ENCODE measurements at places on chromosomes 5 and 9. TPM values are rescaled to one million over a fixed set of nuclear protein-coding genes. Genes with fewer than 3 reads are reported as not detected.

GDNF gene
- total RNA-seq: 0.18 TPM

NEUROG1 gene
- not detected for total RNA-seq

LAMC3 gene
- under 0.01 TPM for total RNA-seq

C8G gene
- total RNA-seq: not detected

DAB2IP gene
- total RNA-seq: 5.6 TPM

SCGB3A1 gene
- total RNA-seq: not detected

WDR38 gene
- total RNA-seq: not detected

ORM1 gene
- total RNA-seq: 0.18 TPM

SLC36A2 gene
- total RNA-seq: not detected

PCDHGB1 gene
- total RNA-seq: 3.3 TPM

BOD1 gene
- total RNA-seq: 74.7 TPM

SPINK6 gene
- total RNA-seq: not detected

AK1 gene
- total RNA-seq: 51.4 TPM

SETD9 gene
- 8.1 TPM for total RNA-seq

FPGS gene
- 45.5 TPM for total RNA-seq

IL11RA gene
- 6.9 TPM for total RNA-seq

CYSRT1 gene
- not detected for total RNA-seq

CAMK2A gene
- total RNA-seq: 0.18 TPM

DNA sequence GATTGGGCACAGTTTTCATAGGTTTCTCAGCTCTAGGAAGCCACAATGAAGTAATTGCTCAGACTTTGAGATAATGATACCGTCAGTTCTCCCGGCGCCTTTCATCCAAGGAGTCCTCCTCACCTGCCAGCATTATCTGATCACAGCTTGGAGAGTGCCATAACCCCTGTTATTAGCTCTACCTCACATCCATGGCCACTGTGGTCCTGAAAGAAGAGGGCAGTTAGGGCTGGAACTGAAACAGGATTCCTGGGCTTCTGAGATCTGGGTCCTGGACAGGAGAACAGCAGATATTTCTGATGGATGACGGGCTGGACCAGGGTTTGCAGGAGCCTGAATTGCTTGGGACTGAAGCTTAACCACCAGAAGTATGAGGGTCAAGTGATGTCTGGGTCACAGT is 13.5 kb downstream of the RGS3 start:
- DNase-seq: no peak

- DNase-seq: no peak
Measured at GRCh38 chr9:85212209-85212608, 529.5 kb downstream of the AGTPBP1 start.

GRCh38 chr5:152511531-152512132 is 106.6 kb upstream of the NMUR2 start:
- DNase-seq: no peak

GRCh38 chr5:23139338-23140171 is 286.4 kb upstream of the CDH12 start:
- peak; percentile 0 for DNase-seq

GRCh38 chr5:171714261-171714660 is 71.4 kb upstream of the SMIM23 start:
- no peak for DNase-seq

DNA sequence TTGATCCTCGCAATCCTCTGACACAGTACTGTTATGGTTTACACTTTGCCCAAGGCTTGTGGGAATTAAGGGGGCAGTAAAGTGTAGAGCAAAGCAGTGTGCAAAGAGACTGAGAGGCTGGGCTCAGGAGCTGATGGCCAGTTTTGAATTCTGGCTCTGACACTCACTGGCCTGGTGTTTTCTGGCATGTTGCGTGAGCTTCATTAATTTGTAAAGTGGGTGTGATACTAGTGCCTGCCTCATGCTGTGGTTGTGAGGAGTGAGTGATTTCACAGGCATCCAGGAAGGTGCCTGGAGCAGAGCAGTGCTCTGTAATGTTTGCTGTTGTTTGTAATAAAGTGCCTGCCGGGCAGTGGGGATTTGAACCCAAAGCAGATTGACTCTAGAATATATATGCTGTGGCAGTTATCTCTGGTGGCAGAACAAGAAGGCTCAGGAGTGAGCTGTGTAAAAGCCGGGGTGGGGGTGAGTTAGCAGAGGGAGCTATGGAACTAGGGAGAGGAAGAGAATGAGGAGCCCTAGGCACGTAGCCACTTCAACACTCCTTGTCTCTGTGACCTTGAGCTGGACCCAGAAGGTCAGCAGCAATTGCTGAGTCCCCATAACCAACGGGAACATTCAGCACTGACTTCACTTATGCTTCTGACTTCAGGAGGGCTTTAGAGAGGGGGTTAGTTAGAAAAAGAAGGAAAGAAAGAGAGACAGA is 108.5 kb downstream of the DOCK2 start:
- peak; percentile 33 for DNase-seq

GRCh38 chr5:132595624-132596023 is 38.8 kb downstream of the RAD50 start:
- no peak for DNase-seq

GRCh38 chr9:15430920-15431844 is 8.5 kb downstream of the SNAPC3 start:
- no peak for DNase-seq

GRCh38 chr9:111029260-111029659 is 9.0 kb downstream of the LPAR1 start:
- no peak for DNase-seq

DNA sequence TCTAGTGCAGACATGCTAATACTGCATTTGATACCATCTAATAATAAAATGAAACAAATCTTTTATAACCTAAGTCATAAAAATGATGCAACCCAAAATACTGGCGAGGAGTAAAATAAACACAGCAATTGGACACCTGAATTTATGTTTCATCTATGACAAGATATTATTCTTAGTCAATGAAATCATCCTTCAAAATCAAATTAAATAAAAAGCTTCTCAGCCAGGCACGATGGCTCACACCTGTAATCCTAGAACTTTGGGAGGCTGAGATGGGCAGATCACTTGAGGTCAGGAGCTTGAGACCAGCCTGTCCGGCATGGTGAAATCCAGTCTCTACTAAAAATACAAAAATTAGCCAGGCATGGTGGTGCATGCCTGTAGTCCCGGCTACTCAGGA is 179.0 kb downstream of the TMEM232 start:
- DNase-seq: no peak

GRCh38 chr9:85142968-85143367 is 473.4 kb downstream of the NTRK2 start:
- DNase-seq: no peak

- peak; percentile 93 for DNase-seq
Measured at GRCh38 chr9:110742741-110743371, 74.3 kb downstream of the MUSK start.

DNA sequence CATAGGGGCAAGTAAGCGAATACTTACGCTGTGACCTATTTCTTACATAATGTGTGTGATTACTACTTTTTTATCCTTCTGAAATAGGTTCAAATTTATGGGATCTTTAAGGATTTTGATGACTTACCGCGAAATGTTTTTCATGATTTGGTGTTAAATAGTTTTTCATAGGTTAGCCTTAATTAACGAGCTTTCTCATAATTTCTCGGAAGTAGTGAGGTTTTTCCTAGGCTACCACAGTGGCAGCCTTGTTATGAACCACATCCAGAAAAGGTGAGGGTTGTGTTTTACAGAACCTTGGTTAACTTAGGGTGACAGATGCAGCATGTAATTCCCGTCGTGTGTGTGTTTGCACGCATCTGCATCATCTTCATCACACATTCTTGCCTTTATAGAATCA is 1.3 kb downstream of the SH3GL2 start:
- DNase-seq: no peak

GRCh38 chr5:21574438-21574837 is 1278.7 kb downstream of the CDH12 start:
- no peak for DNase-seq

- DNase-seq: no peak
Measured at GRCh38 chr5:1322955-1323802, 21.7 kb downstream of the CLPTM1L start.

DNA sequence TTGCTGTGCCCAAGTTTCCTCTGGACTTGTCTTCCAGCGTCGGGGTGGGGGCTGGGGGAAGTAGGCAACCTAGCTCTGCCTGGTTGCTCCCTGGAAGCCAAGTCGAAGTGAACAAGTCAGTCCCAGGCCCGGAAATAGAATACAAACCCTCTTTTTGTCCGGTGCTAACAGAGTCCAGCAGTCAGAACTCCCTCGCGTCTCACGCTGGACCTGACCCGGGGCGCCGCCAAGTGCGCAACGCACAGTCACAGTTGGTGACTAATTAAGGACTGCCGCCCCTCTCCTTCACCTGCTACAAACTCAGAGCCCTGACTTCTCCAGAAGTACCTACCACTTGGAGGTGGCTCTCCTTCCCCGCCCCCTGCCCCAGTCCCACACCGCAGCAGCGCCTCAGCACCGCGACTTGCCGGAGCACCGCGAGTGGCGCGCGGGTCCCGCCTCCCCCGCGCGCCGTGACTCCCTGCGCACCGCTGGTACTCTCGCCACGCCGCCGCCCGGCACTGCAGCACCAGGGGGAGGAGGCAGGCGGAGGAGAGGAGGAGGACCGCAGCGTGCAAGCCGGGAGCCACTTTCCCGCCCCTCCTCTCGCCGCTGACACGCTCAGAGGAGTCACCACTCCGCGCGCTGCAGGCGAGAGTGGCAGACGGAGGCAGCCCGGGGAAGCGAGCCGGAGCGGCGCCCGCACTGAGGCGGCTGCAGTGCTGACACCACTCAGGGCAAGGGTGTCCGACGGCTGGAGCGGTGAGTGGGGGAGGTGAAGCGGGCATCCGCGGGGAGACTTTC is at the start of gene SV2C:
Gene SV2C (plus strand): TSS at position 612 of the 783 bp plus-strand sequence. CDS start 48,368 bp downstream, outside the sequence.
- no peak for DNase-seq

GRCh38 chr9:127366594-127366993 is 30.4 kb upstream of the SLC2A8 start:
- DNase-seq: no peak

DNA sequence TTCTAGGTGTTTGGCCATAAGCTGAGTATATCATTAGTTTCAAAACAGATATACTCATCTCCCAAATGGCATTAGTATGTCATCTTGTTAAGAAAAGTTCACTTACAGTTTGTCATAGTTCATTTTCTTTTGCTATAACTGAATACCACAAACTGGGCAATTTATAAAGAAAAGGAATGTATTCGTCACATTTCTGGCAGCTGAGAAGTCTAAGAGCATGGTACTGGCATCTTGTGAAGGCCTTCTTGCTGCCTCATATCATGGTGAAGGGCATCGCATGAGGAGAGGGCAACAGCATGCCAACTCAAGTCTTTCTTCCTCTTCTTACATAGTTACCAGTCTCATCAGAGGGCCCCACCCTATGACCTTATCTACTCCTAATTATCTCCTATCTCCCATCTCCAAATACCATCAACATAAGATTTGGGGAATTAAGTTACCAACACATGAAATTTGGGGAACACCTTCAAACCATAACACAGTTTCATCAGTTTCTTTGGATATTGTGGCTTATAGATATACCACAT is 20.4 kb upstream of the ITGA1 start:
- DNase-seq: no peak

- DNase-seq: no peak
Measured at GRCh38 chr5:76125888-76126287, 42.7 kb downstream of the SV2C start.

GRCh38 chr9:130899051-130899748 is 2.6 kb upstream of the QRFP start:
- DNase-seq: no peak

DNA sequence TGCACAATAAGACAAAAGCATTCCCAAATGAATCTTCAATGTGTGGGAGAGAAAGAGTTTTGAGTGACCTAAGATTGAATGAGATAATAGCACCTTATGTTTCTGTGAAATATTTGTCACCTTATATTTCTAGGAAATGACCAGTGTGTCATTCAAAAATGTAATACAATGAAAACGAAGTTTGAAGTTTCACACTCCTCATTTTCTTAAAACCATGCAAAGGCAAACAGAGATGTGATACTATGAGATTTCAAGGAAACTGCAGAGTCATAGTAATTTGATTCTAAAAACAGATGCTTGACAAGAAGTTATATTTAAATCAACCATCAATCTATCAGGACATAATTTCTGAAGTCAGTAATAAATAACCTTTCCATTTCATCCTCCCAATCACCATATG is 13.6 kb upstream of the ABCA1 start:
- no peak for DNase-seq

DNA sequence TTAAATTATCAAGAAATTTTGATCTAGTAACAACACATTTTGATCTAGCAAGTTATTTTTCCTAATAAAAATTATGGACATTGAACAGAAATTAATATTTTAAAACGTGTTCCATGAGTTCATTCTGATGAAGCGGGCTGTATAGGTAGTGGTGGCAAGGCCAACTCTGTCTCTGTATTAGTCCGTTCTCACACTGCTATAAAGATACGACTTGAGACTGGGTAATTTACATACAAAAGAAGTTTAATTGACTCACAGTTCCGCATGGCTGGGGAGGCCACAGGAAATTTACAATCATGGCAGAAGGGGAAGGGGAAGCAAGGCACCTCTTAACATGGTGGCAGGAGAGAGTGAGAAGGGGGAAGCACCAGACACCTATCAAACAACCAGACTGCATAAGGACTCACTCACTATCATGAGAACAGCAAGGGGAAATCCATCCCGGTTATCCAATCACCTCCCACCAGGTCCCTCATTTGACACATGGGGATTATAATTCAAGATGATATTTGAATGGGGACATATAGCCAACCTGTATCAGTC is 61.2 kb downstream of the TMEM232 start:
- no peak for DNase-seq

DNA sequence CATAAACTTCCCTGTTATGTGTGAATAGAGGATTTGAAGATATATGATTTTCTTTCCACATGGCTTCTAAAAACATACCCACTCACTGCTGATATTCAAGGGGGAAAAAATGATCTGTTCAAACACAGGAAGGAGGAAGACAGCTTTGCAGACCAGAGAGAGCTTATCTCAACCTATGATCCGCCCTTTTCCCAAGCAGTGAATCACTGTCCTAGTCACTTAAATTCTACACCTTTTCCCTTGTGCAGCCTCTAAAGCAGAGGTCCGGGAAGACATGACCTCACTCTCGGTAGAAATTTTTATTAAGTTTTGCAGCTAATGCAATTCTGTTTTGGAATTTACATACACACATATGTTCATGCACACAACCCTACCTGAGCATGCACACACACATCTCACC is 197.2 kb downstream of the DIRAS2 start:
- no peak for DNase-seq

GRCh38 chr9:38019731-38020130 is 49.3 kb downstream of the SHB start:
- DNase-seq: peak; percentile 44

DNA sequence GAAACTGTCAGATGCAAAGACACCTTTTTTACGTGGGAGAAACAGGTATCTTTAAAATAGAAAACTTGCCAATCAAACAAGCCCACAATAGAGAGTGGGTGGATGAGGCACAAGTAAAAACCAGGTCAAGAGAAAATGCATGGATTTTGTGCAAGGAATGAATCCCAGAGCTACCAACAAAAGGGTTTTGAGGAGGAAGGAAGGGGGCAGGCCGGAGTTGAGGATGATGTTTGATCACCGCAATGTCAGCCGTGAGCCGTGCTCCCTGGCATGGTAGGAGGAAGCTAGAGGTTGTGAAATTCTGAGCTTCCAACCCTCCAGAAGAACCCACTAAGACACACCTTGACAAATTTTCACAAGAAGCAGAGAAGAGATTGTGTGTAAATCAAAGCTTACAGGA is 53.2 kb downstream of the HRH2 start:
- DNase-seq: no peak

Data from IMR-90 (cell line).